ENCODE measurements at places on chromosomes 7 and 10.

DNA sequence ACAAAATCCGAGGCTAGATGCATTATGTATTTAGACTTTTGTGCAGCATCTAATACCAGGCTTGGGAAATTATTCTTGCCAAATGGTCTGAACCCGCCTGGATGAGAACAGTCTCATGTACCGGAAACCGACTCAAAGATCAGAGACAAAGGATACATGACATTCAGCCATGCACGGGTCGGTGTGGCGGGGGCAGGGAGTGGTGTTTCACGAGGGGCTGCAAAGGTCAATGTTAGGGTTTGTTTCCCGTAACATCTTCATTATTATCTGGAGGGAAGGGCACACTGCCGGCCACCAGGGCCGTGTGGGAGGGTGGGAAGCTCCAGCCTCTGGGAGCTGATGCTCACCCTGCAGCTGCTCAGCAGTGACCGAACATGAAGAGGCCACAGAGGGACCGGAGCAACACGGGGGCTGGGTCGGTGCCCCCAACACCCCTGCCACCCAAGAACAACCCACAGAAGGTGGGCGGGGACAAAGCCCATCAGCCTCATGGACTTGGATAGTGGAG is 23.1 kb downstream of the CNPY1 start:
- DNase-seq, result no peak

DNA sequence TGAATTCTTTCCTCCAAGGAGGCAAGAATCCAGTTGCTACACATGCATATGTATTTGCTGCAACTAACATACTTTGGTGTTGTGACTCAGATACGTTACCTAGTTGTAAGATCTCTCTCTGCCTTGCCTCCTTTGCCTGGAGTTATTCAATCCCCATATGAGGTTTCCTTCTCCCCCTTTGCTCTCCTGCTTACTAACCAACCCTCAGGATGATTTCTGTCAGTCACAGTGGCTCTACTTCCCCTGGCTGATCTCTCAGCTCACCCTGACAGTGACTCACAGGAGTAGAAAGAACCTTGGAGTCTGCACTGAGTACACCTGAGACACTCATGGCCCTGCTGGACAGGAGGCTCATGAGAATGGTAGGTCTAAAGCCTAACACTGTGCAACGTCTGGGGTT is 92.0 kb downstream of the TMEM106B start:
- DNase-seq, result no peak

- no peak for DNase-seq
These were observed 39.6 kb downstream of the MPP7 start for GRCh38 chr10:28263136-28263857.

DNA sequence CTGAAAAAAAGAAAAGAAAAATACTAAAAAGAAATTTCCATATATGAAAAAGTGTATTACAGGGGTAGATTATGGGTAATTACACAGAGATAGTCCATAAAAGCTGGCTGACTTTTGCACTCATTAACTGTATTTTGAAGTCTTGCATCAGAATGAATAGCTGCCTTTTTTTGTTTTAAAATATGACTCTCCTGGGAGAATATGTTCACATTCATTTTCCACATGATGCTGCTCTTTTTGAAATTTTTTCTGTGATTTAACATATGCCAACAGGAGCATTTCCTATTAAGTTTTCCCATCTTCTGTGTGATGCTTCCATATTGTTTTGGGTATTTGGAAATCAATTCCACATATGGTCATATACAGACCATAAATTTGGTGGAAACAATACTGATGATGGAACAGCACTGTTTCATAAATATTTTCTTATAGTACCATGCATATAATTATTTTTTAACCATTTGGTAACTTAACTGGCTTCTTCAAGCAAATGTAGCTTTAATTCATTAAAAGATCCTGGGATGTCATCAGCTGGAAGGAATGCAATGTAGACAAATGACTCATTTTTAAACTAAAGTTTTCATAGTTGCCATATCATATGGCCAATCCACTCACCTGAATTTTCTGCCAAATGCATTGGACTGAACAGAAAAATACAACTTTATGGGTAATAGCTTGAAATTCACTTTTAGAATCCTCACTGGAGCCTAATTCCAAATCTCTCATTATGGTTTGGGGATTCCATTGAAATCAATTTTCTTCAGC is 313.9 kb upstream of the GLI3 start:
- DNase-seq, result no peak

GRCh38 chr10:103855852-103856796 is 748 bp upstream of the SH3PXD2A start:
- DNase-seq, result no peak

All from GM12891 (cell line).